Gastrocnemius medialis (tissue), 4 donors: ENCODE measurements at places on chromosomes 13 and 19.

- DNase-seq = no peak
These were observed 46.4 kb downstream of the N4BP2L1 start for GRCh38 chr13:32381539-32381938.

GRCh38 chr13:32824675-32825074 lies 191.5 kb upstream of the KL start:
- DNase-seq = no peak

- no peak for DNase-seq
These were observed 1637.4 kb downstream of the PCDH9 start for GRCh38 chr13:65592731-65593130.

- DNase-seq = no peak
These were observed 60.6 kb downstream of the LRCH1 start for GRCh38 chr13:46613409-46614049.
